ENCODE measurements at places on chromosomes 3 and 15.

DNA sequence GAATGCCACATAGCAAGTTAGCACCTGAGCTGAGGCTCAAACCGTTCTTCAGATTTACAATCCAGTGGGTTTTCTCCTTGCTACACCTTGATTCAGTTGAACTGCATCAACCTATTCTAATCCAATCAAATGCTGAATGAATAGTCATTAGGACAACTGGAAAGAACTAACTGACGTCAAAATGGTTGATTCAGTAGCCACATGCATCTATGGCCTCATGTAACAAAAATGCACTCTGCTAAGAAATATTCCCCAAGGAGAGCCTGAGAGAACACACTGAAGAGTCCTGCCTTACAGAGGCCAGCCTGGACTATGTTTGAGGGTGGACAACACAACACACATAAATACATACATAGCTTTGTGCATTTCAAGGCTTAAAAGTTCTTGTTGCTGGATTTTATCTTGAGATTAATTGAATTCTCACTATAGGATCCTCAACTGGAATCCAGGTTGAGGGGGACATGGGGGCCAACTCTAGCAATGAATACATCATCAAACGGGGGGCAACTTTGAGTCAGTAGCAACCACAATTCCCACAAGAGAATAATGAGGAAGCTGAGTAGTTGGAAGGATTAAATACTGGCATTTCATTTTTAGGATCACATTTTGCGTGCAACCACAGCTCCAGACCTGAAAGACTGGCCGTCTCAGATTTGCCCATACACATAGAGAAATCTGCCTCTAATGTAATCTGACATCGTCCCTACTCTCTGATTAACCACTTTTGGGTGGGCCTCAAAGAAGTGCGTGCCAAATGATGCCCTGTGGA is 280.2 kb upstream of the ICE2 start:
- peak; percentile 97 for DNase-seq

DNA sequence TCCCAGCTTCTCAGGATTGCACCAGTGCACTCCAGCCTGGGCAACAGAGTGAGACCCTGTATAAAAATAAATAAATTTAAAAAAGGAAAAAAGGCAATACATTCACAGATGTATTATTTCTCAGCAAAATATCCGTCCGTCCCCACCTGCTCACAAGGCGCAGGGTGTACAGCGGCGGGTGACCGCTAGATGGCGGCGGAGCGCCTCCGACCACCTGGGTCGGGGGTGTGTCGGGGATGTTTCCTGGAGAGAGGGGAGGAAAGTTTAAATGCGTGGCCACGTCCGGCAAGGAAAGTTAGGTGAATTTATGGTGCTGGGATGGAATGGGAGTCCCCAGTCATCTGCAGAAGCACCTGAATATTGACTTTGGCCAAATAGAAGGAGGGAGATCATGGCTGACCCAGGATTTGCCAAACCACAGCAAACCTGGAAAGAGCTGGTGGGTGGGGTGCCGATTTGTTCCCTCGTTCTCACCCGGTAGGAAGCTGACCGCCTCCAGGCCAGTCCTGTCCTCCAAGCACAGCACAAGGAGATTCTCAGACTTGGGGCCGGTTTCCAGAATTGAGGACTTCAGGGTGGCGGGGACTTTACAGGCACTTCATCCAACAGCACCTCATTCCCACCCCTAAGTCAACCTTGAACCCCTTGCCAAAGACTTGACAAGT is 88.3 kb downstream of the TMEM266 start:
- peak; percentile 22 for DNase-seq

DNA sequence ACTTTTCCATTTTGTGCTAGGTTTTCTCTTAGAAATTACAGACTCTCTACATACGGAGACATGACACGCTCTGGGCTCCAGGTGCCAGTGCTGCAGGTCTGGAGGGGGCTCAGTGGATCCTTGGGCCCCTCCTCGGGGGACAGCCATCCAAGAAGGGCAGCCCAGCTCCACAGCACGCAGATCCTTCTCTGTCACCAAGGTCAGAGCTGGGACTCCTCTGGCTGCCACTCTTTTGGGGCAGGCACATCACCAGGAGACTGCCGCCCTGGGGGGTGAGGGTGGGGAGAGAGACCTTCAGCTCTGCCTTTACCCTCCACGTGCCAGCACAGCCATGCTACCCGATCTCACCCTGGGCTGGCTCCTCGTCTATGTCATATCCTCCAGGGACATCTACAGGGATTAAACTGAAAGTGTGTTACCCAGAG is 65.6 kb downstream of the ATP10A start:
- DNase-seq = peak; percentile 55

GRCh38 chr3:44439499-44440295 is 37.8 kb downstream of the ZNF445 start:
- DNase-seq = peak; percentile 11

- no peak for DNase-seq
Measured at GRCh38 chr3:89698208-89698830, 590.9 kb downstream of the EPHA3 start.

- DNase-seq = no peak
Measured at GRCh38 chr15:67843092-67843501, 3.3 kb upstream of the RNU6-1 start.

DNA sequence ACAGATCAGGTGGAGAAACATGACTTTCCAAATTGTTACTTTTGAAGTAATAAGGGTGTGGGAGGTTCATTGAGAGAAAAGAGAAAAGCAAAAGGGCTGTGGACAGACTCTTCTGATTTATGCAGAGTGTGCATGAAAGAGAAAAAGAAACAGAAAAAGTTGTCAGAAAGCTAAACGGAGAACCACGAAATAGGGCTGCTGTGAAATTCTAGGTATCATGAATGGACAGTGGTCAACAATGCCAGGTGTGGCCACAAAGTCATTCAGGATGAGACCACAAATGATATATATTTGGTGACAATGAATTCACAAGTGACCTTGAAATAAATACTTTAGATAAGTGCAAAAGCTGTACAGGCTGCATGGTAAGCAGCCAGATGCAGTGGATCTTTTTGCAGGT is 170.1 kb downstream of the IL5RA start:
- DNase-seq = no peak

DNA sequence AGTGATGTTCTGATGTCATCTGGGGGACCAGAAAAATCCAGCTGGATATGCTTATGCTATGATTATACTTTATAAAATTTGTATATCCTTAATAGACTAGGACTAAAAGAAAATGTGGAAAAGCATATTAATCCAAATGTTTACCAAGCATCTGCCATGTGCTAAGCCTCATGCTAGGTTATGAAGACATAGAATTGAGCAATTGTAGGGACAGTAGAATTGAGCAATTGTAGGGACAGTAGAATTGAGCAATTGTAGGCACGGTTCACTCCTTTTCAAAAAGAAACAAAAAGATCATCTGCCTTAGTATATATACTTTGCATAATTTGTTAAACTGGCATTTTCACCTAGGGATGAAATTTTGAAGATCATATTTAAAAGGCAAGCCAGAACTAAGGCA is 18.3 kb downstream of the ABHD5 start:
- DNase-seq = peak; percentile 13

DNA sequence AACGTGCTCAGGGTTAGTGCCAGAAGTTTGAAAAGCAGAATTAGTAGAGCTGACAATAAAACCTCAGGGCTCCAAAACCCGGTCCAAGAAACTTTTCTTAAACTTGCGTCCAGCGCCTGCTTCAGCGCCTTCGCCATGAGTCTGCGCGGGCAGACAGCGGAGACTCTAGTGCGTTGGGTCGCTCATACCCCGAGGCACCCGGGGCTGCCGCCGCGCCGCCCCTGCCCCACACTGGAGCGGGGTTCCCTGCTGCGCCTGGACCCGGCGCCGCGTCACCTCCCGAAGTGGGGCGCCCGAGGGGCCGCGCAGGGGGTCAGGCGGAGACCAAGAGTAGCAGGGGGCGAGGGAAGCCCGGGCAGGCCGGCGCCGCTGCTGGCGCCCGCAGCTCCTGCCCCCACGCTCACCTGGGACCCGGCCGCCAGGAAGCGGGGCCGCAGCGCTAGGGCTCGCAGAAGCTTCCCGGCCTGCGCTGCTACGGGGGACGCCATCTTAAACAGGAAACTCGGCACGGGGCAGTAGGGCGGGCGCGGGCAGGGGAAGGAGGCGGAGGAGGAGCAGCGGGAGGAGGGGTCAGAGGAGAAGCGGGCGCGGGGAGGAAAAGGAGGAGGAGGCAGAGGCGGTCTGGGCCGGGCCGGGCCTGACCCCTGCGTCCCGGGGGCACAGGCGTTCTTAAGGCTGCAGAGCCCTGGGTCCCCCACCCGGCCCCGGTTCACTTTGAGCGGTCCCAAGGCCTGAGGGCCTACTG is at the start of gene SUCLG2:
SUCLG2 (minus strand) TSS at position 514 of the 745 bp plus-strand sequence; CDS start at position 488, 26 bp downstream.
- DNase-seq = peak; percentile 90

DNA sequence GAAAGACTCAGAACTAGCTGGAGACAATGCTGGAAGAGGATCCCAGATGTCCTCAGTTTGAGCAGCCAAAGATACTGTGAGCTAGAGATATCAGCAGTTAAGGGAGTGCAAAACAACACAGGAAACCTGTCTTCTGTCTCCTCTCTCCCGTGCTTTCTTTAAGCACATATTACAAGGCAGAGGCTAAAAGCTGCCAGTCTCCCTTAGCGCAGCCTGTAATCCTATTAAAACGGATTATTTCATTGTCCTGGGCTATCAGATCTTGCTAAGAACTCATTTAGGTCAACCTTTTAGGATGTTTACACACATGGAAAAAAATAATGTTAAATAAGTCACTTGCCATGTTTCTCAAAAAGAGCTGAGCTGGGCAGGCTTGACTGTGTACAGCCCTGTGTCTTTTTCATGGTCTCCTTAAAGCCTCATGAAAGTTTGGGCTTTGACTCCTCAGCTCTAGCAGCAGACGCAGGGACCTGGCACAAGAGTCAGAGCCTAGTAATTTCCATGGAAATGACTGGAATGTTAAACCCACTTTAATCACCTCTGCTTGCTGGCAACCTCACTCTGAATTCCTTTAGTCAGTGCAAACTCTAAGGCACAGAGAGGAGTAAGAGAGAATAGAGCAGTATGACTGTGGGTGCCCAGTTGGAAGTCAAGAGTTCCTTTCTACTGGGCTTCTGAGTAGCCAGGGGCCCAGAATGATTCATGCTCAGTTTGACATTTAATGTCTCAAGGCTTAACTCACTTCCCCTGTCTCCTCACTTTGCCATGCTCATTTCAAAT is 491.9 kb downstream of the NTRK3 start:
- peak; percentile 83 for DNase-seq

- DNase-seq = peak; percentile 41
Measured at GRCh38 chr3:170037463-170038433, at the start of gene GPR160. TSS of gene GPR160 (plus strand) at chr3:170037995. CDS start at chr3:170083973, 45,978 bp downstream.

GRCh38 chr3:195906865-195907683 is 1.3 kb downstream of the TNK2 start:
- no peak for DNase-seq

- DNase-seq = no peak
Measured at GRCh38 chr15:51589881-51590568, 32.5 kb downstream of the DMXL2 start.

GRCh38 chr3:134642445-134643149 is 8.2 kb downstream of the KY start:
- no peak for DNase-seq

DNA sequence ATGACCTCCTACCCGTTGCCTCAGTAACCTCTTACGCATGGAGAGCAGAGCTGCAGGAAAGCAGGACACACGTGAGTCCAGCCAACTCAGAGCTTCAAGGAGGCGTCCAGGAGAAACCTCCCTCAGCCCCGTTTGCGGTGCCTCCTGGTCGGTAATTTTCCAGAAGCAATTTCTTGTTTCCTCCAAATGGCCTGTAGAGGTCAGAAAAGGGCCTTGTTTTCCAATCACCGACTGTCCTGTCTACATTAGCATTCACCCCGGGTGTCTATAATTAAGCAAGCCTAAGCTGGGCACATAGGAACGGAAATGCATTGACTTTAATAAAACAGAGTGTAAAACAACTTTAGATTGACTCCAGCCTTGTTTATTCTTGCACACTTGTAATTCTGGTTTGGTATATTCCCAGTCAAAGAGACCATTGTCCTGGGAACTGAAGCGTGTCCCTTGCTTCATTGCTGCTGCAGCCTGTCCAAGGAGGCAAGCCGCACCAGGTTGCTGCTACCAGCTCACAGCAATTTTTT is 836.2 kb downstream of the AGBL1 start:
- DNase-seq = peak; percentile 63

- peak; percentile 61 for DNase-seq
Measured at GRCh38 chr15:98983334-98983733, 24.3 kb downstream of the PGPEP1L start.

DNA sequence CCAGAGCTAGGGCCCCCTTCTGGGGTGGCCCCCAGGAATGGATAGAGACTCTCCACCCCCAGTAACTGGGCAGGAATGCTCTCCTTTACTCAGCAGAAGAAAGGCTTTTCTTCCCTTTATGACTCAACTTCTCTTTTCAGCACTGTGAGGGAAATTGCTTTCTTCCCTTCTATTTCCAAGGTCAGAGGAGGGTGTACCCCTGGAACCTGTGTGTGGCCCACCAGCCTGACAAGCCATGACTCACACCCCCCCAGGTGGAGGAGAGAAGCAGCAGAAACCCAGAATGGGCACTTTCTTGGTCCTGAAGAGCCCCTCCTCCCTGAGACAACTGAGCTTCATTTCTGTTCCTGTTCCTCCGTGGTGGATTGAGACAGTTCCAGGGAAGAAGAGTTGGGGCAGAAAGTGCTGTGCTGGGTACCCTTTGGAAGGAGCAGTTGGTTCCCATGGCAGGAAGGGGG is 2.7 kb upstream of the ANKRD63 start:
- DNase-seq = no peak

DNA sequence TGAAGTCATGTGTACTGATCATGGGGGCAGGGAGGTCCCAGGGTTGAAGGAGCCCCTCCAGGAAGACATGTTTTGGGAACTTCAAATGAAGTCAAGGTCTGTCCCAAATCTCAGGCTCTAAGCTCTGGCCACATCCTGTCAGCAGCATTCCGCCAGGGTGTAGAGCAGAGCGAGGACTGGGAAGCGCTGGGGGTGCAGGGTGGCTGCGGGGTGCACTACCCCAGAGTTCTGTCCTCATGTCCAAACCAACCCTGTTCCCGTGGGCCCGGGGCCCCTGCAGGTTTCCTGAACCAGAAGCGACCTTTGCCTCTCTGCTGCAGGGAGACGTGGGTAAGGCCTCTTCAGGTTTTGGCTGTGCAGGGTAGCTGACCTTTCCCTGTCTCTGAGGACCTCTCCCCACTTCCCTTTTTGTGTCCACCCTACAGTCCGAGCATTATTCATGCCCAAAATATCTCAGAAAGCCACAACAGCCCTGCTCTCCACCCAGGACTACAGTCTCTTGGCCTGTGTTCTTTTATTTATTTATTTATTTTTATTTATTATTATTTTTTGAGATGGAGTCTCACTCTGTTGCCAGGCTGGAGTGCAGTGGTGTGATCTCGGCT is 26.6 kb upstream of the FLNB start:
- no peak for DNase-seq

DNA sequence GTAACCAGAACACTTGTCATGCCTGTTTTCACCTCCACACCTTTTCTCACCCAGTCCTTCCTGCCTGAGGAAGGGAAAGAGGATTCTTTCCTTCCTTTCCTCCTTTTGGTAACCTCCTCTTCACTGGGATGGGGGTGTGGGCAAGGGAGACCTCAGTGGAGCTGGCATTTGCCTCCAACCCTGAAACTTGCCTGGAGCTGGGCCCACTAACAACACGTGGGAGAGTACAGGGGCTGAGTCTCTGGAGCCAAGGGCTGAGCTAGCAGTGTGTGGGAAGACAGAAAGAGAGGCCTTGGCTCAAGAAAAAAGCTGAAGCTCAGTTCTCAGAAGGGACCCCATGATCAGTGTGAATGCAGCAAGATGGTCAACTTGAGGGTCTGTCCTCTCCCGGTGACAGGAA is 86.6 kb upstream of the SLC6A11 start:
- no peak for DNase-seq

GRCh38 chr15:55475842-55476241 is 32.2 kb downstream of the DNAAF4 start:
- DNase-seq = no peak

GRCh38 chr3:60142009-60142408 is 1092.2 kb upstream of the CFAP20DC start:
- DNase-seq = no peak

- no peak for DNase-seq
Measured at GRCh38 chr3:159881828-159882309, 106.8 kb upstream of the IL12A start.
